ENCODE measurements at places on chromosomes 12 and 14. TPM values are rescaled to one million over a fixed set of nuclear protein-coding genes. Genes with fewer than 3 reads are reported as not detected.

The ACOT6 gene
- not detected for total RNA-seq

DNA sequence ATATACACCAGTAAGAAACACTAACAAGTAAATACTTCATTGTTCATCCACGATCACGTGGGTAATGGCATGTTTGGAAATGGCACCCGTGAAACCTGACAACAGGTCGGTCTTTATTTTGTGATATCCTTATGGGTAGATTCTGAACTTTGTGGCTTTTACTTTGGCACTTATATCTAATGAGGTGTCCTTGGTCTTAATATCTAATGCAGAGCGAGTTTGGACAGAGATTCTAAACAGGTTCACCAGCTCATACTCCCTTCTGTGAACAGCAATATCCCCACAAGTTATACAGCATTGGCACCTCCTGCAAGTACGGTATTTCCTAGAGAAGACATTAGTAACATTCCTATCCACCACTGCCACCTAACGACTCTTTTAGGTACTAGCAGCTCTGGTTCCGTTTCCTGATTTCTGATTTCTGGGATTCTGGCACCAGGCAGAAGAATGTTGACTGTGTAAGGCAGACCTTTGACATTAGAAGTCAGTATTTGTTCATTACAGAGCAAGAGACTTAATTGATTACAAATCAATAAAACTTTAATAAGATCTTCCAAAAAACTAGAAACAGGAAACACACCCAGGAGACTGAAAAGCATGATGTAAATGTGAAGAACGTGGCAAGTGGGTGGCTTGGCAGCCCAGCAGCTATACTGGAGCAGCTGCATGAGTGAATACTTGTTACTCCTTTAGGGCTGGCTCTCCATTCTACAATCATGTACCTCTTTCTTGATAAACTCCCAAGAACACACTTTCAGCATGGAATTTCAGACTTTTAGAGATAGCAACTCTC lies 2.5 kb downstream of the ANG start:
- no peak for DNase-seq

GRCh38 chr14:78829274-78829673 lies 659.1 kb downstream of the NRXN3 start:
- no peak for DNase-seq

DNA sequence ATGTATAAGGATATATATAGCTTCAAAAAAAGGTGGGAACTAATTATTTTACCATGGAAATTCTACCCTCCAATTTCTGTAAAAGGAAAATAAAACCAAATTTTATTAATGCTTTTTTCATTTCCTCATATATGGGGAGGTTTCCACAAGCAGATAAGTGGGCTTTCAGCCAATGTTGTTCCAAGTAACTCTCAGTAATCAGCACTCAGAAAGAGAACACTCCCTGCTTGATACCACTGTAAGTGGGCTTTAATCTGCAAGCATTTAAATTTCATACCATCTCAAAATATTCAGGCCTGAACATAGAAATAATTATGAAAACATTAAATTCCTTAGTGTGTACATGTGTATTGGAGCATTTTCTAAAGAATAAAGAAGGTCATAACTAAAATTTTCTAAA lies 827.6 kb downstream of the C12orf50 start:
- no peak for DNase-seq

Measured in right cardiac atrium (tissue), 5 donors.